ENCODE measurements at places on chromosomes 3 and 15.
A peak's percentile ranks its signal among the peaks of the same experiment; 100 is the strongest.

DNA sequence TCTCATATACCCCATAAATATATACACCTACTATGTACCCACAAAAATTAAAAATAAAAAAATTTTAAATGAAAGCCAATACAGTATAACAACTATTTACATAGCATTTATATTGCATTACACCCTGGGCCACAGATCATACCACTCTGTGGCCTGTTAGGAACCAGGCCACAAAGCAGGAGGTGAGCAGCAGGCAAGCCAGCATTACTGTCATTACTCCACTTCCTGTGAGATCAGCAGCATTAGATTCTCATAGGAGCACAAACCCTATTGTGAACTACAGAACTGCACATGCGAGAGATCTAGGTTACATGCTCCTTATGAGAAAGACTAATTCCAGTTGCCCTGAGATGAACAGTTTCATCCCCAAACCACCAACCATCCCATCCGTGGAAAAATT is 17.4 kb downstream of the FILIP1L start:
- no peak for DNase-seq

- no peak for DNase-seq
These were observed 24.2 kb upstream of the SLC4A7 start for GRCh38 chr3:27508424-27508823.

DNA sequence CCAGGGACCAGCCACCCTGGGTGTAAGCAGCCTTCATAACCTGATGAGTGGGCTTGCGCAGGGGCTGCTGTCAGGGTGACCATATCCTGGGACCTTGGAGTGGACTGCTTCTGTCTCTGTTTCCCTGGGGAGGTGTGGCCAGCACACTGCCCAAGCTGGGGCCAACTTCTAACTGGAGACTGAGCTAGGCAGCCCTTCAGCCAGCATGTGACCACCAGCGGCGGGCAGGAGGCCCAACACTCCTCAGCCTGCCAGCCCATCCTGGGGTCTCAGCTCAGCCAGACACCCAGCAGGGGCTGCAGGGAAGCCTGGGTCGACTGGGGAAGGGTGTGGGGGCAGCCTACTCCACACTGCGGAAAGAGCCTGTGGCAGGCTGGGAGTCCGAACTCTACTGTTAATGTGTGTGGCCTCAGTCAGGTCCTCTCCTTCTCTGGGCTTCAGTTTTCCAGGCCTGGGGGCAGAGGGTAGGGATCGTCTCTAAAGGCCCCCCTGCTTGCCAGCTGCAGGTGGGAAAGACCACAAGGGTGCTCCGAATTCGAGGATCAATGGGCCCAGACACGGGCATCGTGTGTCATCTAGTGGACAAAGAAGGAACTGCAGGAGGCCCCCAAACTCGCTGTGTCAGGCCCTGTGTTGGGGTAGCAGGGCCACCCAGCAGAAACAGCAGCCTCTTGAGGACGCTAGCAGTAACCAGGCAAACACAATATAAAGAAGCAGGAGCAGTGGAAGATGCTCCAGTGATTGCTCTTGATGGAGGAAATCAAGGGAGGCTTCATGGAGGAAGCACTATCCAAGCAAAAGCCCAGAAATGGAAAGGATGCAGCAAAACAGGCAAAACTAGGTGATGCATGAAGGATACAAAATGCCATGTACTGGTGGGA is 2.0 kb upstream of the SEMA3G start:
- peak; percentile 57 for DNase-seq

DNA sequence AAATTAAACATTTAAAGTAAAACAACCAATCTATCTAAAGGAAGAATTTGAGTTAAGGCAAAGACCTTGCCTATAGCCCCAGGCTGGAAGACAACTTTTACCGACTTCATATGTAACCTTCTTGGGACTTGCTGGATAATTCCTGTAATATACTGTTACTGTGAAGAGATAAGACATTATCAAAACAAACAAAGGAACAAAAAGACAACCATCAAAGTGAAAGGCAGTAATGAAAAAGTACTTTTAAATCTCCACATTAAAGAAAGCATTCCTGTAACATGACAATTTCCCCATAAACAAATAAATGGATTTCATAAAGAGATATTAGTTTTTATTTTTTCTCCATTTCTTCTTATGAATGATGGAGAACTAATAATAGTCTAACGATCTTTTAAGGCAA is 2.4 kb downstream of the CMTM6 start:
- DNase-seq, result no peak

DNA sequence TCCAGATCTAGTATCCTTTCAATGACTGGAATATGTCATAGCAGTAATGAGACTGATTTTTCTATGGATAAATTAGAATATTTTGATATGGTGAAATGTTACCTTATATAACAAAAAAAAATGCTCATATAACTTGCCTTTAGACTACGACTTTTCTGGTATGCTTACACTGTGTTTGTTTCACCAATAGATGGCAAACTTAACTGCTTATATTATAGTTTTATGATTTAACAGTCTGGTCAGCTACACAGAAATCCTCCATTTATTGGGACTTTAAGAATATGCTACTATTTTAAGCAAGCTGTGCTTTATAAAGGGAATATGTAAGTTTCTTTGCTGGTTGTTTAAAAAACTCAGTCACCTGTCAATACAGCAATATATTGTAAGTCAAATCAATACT is 205.6 kb downstream of the VGLL3 start:
- DNase-seq, result no peak

DNA sequence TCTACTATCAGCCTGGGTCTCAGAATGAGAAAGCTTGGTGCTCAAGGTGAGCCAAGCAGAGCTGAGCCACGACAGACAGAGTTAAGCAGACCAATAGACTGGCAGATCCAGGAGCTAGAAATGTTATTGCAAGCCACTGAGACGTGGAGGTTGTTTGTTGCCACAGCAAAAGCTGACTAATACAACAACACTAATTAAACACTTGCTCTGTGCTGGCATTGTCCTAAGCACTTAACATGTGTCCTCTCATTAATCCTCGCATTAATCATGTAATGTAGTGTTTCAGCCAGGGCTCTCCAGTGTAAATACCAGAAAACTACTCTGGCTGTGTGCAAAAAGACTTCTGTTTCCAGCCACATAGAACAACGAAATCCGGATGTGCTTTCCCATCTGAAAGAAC is 11.6 kb upstream of the SPSB4 start:
- no peak for DNase-seq

DNA sequence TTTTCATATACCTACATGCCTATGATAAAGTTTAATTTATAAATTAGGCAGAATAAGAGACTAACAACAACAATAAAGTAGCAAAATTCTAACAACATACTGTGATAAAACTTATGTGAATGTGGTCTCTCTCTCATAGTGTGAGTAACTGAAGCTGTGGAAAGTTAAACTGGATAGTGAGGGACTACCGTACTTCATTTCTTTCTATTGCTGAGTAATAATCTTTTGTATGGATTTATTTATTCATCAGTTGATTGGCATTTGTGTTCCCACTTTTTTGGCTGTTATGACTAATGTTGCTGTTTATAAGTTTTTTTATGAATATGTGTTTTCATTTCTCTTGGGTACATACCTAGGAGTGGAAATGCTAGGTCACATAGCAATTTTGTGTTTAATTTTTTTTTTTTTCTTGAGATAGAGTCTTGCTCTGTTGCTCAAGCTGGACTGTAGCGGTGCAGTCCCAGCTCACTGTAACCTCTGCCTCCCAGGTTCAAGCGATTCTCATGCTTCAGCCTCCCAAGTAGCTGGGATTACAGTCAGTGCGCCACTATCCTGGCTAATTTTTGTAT is 41.0 kb downstream of the RNF111 start:
- no peak for DNase-seq

DNA sequence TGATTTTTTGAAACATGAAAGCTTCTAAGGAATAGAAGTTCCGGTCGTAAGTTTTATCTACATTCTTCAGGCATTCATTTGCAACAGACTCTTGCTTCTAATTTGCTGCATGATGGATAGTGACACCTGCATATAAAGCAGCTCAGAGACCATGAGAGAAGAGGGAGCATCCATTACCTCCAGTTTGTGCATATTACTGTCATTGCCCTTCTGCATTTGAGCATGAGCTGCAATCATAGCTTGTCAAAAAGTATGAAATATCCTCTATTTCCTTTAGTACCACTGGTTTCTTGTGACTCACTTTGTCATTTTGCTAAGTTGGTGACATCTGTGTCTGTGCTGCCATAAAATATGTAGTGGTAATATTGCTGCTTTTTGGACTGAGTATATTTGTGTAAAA is 160.1 kb upstream of the STAC start:
- no peak for DNase-seq

GRCh38 chr3:139521816-139522215 is 17.7 kb downstream of the RBP1 start:
- DNase-seq, result no peak

DNA sequence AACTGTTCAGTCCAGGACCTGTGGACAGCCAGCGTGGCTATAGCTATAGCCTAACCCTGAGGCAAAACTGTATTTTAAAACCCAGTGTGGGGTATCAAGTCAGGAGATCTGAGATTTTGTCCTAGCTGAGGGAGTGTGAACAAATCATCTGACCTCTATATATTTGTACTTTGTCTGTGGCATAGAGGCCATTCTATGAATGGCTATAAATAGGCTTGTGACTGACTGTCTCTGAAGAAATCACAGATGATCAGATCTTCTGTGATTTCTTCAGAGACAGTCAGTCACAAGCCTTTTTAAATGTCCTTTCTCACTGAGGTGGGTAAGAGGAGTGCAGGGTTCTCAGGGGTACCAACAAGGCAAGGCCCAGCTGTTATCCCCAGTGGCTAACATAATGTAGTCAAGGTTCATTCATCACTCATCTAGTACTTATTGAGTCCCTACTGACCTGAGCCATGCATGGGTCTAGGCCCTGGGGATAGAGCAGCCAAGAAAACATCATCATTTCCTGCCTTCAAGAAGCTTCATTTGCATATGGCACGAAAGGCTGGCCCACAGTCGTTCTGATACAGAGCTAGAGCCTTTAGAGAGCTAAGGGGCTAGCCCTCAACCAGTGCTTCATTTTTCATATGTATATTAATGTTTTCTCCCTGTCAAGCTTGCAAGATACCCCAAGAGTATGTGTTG is 53.3 kb downstream of the TIPARP start:
- DNase-seq, result no peak

DNA sequence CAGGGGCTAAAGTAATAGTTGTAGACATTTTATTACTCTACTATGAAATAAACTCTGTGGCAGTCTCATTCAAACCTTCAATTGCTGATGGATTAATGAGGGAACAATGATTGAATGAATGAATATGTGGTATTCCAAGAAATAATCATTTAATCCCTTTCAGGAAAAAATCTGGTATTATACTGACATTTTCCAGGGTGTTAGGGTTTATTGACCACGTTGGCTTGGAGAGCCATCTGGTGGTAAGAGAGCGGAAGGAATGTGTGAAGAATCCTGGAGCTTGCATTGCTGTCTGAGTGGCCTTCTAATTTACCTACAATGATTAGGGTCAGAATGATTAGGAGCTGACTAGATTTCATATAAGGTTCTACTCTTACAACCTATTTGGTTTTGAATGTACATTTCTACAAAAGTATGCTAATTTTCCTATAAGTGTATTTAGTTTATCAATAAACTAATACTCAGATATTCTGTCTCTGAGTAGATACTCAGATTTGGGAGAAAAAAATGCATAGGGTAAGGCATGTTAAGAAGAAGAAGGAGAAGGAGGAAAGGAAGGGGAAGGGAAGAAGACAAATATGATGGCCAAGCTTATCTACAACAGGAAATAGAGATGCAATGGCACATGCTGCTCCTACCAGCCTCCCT is 249.9 kb downstream of the ROBO1 start:
- no peak for DNase-seq

DNA sequence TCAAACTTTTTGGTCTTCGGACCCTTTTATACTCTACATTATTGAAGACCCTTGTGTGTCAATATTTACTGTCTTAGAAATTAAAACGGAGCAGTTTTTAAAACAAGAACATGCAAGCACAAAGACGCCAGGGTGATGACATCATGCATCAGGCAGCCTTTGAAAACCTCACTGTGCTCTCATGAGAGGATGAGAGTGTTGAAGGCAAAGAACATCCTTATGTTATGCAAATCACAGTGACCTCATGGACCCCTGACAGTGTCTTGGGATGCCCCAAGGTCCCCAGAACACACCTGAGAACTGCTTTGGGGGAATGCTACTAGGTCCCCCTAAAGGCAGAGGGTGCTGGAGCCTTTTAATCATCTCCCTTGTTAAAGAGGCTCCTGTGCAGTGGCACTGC is 51.6 kb downstream of the CHDH start:
- no peak for DNase-seq

- no peak for DNase-seq
These were observed 42.8 kb downstream of the SSR3 start for GRCh38 chr3:156511987-156512677.

- DNase-seq, result no peak
These were observed 52.7 kb downstream of the VGLL4 start for GRCh38 chr3:11591002-11591355.

DNA sequence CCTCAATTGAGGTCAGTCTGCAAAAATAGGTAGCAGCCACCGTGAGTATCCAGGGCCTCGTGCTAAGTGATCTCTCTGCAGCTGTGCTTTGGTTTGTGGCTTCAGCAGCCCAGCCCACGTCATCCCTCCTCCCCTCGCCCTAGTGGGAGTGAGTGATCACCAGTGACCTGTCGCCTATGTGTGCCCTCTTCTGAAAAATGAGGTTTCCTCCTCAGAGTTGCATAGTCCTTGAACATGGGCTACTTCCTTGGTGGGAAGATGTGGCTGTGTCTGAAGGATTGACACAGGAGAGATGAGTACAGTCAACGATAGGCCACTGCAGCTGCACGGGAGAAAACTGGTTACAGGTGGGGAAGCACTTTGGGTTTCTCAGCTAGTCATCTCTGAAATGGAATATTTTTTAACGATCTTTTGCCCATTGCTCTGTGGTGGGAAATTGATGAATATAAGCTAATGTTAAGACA is 144.8 kb upstream of the BHLHE40 start:
- peak; percentile 56 for DNase-seq

DNA sequence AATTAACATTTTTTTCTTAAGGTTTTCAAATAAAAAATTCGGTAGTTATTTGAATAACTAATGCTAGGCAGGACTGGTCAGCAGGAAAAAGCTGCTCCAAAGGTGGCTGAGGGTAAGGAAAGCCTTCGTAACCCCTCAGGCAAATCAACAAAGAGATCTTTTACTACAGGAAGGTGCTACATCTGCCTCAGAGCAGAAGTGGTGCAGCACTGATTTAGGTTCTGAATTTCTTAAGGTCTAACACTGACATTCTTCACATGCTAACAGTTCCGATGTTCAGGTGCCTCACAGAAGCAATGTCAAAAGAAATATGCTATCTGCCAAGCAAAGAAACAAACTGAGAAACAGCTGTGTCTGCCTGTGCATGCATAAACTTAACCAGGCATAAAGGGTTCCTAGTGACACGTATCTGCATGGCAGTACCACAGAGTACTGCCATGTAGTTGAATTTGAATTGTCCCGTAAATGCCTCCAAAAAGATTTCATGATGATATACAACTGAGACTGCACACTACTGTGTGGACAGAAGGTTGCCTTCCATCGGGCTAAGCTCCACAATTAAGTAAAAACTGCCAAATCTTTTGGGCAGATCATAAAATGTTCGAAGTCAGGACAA is 275.0 kb upstream of the NSMCE3 start:
- DNase-seq, result no peak

- peak; percentile 22 for DNase-seq
These were observed 159.7 kb downstream of the POLR2M start for GRCh38 chr15:57866149-57866736.

- DNase-seq, result no peak
These were observed 56.1 kb upstream of the C3orf49 start for GRCh38 chr3:63762934-63763550.

GRCh38 chr15:81299156-81299555 is 24.8 kb downstream of the STARD5 start:
- no peak for DNase-seq

- DNase-seq, result no peak
These were observed 13.6 kb upstream of the DENND6A start for GRCh38 chr3:57706462-57706861.
